ENCODE measurements at places on chromosomes 12 and 14.
A peak's percentile ranks its signal among the peaks of the same experiment; 100 is the strongest.

DNA sequence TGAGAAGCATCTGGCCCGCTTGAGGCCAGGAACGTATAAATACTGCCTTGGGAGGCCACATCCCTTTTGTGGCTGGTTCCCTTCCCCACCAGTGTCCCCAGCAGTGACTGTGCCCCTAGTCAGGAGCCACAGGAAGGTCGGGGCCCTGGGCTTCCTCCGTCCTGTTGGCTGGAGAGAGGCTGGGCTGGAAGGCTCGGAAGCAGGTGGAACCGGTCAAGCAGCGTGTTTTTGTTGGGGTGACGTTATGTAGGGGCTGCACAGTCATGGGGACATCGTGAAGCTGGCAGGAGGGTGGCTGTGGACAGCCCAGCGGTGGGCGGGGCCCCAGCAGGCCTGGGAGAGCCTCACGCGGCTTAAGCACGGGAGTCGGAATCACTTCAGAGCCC, 10.1 kb downstream of the XRCC3 start:
- no peak for DNase-seq

DNA sequence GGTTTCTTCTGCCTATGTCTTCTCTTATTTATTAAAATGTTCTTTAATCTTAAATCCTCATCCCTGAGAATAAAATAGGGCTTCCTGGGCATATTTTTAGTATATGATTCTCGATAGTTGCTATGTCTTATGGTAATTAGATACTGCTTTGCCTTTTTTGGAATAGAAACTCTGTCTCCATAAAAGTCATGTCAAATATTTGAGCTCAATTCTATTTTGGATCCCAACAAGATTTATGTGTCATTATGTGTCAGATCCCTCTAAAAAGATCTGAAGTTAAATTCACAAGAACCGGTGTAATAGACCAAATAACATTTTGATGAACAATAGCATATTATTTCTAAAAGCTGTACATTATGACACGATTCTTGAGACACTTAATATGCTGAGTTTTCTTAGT, 312.5 kb upstream of the PDE3A start:
- DNase-seq: no peak

GRCh38 chr12:98750511-98750910, 105.4 kb downstream of the APAF1 start:
- no peak for DNase-seq

DNA sequence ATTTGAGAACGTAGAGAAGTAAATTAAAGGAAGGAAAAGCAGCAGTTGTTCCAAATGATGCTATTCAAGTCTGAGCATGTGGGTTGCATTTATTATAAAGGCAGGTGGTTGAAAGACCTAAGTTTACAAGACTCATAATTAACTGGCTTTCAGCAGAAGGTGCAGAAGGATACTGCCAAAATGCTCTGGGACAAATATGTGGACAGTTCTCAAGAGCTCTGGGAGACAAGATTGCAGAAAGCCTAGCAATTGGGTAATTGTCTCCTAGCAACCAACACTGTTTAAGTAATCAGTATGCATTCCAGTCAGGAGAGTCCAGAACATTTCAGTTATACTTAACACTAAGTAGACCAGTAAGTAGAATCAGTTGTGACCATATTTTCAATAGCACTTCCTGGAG, 131.5 kb downstream of the GPR135 start:
- peak; percentile 44 for DNase-seq

DNA sequence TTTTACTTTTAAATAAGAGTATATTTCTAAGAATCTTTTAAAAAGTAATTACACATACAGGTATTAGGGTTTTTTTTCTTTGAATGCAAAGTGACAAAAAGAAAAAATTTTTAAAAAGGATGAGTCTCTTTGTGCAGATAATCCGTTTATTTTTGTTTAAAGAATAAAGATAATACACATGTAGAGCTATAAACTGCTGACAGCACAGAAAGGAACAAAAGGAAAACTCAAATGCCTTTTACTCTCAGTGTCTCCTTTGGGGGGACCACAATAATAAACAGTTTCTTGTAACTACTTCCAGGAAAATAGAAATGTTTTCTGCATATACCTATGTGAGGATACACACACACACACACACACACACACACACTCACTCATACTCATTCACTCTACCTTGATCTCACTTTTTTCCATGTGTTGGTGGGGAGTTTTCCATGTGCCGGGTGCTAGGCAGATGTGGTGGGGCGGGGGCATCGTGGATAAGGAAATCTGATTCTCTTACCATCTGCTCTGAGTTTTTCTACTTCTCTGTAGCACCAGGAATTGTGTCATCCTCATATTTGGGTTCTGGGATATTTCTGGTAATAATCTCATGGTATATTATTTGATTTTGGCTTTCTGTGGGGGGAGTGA, 58.1 kb downstream of the KCTD10 start:
- DNase-seq: no peak

GRCh38 chr14:106083082-106083481, 556.7 kb downstream of the TMEM121 start:
- DNase-seq: no peak

DNA sequence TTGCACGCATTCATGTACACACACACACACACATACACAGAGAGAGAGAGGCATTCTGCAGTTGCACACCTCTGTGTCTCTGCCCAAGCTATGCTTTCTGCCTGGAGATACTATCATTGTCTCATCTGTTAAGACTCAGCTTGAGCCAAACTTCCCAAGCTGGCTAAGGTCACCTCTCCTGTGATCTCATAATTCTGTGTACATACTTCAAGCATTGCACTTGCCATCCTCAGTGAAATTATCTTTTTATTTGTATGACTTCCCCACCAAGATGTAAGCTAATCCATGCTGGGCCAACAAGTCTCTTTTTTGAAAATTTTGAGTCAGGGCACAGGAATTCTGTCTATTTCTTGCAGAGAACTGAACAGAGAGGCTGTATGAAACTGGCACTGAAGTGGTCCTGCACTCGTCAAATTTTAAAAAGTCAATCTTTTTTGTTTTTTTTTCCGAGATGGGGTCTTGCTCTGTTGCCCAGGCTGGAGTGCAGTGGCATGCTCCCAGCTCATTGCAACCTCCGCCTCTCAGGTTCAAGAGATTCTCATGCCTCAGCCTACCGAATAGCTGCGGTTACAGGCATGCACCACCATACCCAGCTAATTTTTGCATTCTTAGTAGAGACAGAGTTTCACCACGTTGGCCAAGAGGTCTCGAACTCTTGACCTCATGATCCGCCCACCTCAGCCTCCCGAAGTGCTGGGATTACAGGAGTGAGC, 44.3 kb downstream of the TMTC1 start:
- no peak for DNase-seq

GRCh38 chr12:48917857-48918537, 7.3 kb downstream of the FKBP11 start:
- DNase-seq: no peak

Measured in T47D (cell line).